Activated effector memory CD4-positive, alpha-beta T cell treated with Interleukin-2 at 50 U/mL for 16 hours (primary cell): ENCODE measurements at places on chromosomes 13 and 19.

DNA sequence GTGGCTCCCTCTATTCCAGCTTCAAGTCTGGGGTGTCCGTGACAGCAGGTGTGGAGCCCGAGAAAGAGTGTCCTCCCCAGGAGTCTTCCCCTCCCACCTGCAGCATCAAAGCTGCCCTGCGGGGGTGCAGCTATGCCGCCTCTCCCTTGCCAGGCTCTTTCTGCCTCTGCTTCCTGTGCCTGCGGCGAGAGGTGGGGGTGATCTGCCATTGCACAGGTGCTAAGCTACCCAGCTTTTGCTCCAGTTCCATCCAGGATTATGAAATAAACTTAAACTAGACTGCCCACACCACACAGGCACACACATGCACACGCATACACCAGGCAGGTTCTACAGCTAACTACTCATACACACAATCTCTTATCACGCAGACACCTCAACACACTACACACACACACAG, 104.7 kb upstream of the CLDN10 start:
- no peak for DNase-seq

GRCh38 chr13:30535046-30535445, 69.3 kb upstream of the HMGB1 start:
- no peak for DNase-seq

DNA sequence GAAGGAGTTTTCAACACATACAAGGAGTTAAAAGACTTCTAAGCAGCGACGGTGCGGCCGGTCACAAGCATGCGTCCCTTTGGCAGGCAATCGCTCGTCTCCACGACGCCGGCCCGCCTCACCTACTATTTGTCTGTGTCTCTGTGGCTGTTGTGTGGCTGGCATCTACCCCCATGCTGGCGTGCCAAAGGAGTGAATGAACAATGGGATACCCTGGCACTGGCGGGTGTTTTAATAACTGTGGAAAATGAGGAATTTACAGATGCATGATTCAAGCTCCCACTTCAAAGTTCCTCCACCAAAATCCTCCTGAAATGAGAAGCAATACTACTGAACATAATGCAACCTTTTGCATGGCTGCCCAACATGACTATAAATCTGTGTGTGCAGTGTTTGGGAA, 176.6 kb downstream of the KLF5 start:
- no peak for DNase-seq

DNA sequence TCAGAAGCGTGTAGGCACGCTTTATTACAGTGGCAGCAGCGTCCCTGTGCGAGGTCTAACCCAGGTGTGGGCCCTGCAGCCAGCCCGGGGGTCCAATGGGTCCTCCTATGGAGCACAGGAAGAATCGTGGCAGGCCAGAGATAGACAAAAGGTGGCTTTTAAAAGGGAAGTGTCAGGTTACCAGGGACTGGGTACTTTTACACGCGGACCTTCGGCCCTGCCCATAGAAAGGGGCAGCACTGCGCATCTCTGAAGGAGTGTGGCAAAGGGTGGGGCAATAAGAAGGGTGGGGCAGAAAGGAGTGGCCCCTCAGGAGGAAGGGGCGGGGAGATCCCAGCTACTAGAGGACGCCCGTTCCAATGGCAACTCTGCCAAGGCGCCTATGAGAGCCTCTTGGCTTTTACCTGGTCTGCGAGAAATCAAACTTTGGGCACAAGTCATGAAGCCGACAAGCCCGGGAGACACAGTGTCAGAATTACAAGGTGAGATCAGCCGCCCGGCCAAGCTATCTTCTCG, 1419.8 kb downstream of the UQCRFS1 start:
- peak; percentile 63 for DNase-seq

GRCh38 chr13:75715601-75716523, 79.7 kb downstream of the LMO7 start:
- DNase-seq = no peak

DNA sequence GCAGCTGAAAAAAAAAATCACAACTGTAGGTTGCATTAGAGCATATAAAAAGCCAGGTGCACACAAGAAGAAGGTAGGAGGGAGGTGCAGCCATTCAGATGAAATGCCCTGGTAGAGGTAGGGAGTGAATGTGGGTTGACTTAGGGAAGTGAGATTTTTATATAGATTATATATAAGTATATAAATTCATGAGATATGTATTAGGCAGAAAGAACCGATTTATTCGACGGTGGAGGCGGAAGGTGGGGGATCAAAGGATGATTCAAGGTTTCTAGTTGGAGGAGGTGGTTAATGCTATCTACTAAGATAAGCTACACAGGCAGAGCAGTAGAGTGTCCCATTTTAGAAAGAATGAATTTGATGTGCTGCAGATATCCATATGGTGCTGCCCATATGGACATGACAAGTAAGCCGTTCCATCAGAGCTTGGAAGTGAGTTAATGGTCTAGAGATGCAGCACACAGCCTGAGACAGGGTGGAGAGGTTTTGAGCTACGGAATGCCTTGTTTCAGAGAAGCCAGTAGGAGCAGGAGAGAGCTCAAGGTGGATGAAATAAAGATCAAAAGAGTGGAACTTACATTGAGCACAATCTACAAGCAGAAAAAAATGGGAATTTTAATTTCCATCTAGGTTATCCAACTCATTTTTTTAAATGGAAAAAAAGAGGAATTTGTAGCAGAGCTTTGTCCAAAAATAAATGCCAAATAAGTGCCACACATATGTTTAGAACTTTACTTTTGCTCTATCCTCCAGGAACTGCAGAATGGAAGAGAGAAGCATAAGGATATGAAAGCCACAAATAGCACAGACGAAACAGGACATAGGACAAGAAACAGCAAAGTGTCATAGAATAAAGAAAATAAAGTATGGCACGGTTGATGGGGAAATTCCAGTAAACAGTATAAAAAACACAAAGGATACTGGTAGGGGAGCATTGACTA, 177.3 kb downstream of the PCDH9 start:
- DNase-seq = no peak

DNA sequence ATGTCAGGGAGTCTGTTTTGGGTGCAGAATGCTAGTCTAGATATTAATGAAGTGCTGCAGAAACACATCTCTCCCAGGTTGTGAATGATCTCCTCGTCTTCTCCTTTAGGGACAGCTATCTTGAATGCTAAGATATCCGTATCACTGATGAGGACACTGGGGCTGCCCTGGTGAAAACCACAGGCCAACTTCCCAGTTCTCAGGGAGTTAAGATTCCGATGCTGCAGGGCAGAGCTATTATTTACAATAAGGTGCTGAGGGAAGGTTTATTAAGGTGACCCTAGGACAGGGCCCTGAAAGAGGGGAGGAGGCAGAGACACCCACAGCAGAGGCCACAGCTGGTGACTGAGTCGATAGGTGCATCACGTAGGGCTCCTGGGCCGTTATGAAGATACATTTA, 66.1 kb downstream of the TNFRSF19 start:
- no peak for DNase-seq

- no peak for DNase-seq
Measured at GRCh38 chr13:99044764-99045163, 66.9 kb upstream of the DOCK9 start.

DNA sequence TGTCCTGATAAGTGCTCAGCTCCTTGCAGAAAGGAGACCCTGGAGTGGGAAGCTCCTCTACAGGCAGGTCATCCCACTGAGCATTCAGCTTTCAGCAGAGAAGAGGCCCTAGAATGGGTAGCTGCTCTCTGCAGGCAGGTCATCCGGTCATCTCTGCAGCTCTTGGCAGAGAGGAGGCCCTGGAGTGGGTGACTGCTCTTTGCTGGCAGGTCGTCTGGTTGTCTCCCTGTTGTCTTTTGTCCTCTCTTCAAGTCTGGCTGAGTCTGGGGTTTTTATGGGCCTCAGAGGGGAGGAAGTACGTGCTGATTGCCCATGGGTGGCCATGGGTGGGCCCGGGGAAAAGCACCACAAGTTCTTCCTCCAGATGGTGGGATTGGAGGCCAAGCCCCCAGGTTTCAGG, 250.3 kb upstream of the EDNRB start:
- no peak for DNase-seq

DNA sequence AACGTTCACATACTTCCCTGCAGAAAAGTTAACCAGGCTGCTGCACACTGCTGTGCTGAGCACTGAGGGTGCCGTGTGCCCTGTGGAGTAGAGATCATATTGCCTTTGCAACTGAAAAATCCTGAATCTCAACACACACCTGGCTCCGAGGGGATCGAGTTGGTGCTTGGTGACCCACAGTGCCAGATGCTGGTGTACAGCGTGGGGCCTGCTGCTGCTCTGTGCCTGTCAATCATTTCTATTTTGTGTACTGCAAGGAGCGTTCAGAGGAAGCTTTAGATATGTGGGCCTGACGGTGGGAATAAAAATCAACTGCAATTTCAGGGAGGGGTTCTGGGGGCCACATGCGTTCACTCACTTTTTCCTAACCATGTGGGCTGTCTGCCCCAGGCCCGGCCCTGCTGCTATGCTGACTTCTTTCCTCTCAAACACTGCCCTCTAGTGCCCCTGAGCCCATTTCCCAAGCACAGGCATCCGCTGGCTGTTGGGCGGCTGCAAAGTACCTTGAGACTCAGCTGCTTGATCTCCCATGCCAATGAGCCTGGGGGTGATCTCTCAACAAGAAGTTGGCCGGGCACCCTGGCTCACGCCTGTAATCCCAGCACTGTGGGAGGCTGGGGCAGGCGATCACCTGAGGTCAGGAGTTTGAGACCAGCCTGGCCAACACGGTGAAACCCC, 9.7 kb upstream of the LENG8 start:
- no peak for DNase-seq

GRCh38 chr13:27797228-27797624, 4.9 kb downstream of the GSX1 start:
- no peak for DNase-seq

- DNase-seq = no peak
Measured at GRCh38 chr19:2413159-2413558, 14.2 kb downstream of the TIMM13 start.

DNA sequence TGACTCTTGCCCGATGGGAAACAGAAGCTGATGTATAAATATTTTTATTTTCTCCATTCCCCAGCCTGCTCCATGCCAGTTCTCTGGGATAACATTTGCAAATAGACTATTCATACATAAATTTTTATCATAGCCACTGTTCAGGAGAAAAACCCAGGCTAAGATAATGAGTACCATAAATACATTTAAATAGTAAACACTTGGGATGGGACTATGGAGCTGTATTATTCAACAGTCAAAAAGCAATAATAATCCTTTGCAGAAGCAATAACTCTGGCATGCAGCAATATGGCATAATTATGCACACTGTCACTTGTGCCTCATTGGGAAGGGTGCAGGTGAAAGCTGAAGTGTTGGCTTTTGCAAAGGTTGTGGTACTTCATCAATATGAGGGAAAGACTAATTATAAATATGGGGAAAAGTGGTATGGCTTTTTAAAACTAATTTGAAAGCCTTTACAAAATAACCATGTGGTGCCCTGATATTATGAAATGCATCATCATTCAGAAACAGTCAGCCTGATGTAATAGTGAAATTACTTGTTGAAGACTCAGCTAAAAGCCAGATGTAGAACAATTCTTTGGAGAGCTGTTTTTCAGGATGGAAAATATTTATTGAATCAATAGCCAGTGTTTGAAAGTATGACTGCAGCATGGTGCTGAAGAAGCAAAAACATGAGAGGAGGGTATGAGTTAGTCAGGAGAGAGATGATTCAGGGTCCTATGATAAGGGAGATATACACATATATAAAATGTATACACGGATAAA, 2476.7 kb downstream of the PCDH9 start:
- DNase-seq = no peak

- DNase-seq = no peak
Measured at GRCh38 chr13:50153401-50153800, 138.2 kb downstream of the KCNRG start.

DNA sequence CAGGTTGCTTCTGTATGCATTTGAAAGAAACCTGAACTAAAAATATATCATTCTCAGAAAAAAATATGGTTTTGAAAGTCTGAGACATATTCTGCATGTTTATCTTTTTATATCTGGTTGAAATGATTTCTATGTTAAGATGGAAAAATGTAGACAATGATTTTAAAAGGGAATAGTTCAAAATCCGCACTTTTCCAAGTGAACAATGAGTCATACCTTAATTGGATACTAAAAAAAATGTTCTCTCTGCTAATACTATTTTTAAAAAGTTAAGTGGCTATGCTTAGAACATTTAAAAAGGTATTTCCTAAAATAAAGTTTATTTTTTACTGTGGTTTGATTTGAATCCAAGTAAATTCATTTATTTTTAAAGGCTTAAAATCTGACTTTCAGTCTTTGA, 801.4 kb downstream of the SLITRK6 start:
- no peak for DNase-seq

DNA sequence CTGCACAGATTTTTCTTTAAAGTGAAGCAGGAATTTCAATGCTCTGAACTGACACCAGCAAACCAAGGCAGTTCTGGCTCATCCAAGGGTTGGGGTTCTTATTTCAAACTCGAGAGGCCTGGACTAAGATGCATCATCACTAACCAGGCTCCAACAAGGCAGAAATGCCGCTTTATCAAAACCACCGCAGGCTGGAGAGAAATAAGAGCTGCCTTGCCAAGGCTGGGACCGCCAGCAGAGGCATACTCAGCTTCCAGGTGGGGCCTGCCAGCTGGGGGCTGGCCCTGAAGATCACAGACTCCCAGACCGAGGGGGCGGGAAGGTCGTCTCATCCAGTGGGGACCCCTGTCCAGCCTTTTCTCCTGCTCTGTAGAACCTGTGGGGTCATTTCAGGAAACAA, 37.4 kb upstream of the GAS6 start:
- no peak for DNase-seq

- no peak for DNase-seq
Measured at GRCh38 chr13:107457686-107458085, 757.6 kb downstream of the LIG4 start.

DNA sequence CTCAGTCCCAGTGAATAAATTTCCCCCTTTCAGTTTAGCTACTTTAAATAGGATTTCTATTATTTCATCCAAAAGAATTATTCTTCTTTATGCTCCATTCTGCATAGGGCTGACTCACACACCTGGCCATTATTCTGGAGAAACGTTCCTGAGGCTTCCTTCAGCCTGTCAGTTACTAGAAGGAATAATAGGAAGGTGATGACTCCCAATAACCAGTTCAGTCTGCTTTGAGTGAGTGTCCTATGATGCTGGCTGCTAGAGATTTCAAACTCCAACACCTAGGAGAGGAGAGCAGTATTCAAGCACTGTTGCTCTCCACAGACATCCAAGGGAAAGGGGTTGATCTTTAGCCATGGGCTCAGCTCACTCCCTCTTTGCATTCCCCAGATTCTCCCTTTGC, 117.8 kb downstream of the KCTD12 start:
- no peak for DNase-seq

DNA sequence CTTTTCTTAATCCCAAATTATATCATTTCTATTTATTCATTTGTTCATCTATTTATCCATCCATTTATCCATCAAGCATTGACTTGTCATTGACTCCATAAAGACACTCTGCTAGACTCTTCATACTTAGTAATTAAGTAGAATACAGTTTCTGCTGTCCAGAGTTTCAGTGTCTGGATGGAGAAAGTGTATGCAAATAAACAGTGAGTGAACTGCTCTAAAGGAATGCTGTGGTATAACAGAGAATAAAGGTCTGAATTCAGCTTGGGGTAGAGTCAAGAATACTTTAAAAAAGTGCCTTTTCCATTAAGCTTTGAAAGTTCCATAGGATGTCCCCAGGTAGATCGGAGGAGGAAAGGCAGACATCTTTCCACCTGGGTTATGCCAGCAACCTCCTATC, 51.4 kb downstream of the RAP2A start:
- DNase-seq = no peak

GRCh38 chr19:37699057-37699456, 20.5 kb downstream of the ZNF607 start:
- no peak for DNase-seq
